CD4-positive, alpha-beta T cell treated with Interferon alpha-2 for 1 hour (primary cell): ENCODE measurements at places on chromosomes 1 and 21.

- DNase-seq, result no peak
Observed at GRCh38 chr1:35773711-35774110, 3.9 kb upstream of the CLSPN start.

DNA sequence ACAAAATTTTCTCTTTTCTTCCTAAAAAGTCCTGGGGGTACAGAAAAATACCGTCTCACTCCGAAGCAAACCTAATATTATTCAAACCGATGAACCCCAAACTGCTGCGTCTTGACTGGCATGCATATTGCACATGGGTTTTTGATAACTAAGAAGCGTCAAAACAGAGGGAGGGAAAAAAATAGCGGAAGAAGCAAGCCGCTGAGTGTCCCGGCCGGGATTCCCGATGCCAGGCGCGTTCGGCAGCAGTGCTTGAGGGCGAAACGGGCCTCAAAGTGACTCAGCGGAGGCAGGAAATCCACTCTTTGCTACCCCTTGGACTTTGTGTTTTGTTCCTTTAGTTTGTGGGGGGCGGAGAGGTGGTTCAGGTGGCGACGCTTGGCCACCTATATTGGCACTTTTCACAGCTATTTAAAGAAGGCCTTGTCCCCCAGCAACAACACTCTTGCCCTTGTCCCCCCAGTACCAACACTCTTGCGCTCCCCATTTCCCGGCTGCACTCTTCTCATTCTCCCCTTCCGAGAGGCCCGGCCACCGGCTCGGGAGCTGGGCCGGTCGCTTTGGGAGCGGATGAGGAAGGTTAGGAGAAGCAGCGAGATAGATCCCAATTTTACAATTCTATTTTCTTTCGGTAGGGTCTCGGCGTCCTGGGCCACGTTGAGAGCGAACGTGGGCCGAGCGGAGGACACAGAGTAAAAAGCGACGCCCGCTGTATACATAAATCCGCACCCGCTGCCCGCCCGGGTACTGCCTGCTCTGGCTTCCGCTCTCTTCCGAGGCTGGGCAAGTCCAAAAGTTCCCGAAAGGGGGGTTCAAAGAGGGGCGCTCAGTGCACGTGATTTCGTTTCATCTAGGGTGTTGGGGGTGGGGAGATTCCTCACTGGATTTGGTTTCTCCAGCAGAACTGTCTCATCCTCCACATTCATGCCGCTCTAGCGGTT lies 2.5 kb downstream of the LMX1A start:
- no peak for DNase-seq

DNA sequence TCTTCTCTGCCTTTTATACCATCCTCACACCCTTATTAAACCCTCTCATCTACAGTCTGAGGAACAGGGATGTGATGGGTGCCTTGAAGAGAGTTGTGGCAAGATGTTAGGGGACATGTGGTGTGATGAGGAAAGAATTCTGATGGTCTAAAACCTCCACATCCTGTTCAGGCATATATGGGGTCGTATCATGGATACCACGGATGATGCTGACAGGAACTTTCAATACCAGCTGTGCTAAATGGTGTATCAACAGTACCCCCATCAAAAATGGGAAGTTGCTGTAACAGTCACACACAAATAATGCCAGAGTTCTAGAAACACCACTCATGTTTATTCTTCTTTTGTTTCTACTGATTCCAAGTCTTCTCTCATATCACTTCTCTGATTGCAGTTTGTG lies 12.9 kb downstream of the OR2T6 start:
- no peak for DNase-seq

- no peak for DNase-seq
Observed at GRCh38 chr1:61104220-61104671, 21.9 kb downstream of the NFIA start.

GRCh38 chr1:31409946-31410858 lies 2.8 kb upstream of the SERINC2 start:
- no peak for DNase-seq
